Stimulated activated memory B cell treated with anti-CD40 and anti-IgM and Interleukin-4, amounts not matched to agents 10 μg/mL and 1 μg/mL and 100 μg/mL, for 72 hours (primary cell): ENCODE measurements at places on chromosomes 7 and 10.

DNA sequence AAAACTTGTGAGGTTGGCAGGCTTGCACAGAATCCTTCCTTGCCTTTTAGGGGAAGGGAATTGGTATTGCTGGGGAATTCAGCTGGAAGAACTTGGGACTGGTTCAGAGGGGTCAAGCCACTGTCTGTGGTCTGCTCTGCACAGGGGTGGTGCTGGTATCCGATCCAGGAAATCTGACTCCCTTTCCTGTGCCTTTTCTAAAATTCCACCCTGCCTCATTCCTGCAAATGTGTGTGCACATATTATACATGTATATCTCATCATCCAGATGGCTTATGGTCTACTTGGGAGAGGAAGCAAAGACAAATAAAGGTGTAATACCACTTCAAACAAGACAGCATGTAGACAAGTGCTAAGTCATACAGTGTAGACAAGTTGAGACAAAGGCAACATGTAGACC is 14.3 kb downstream of the UBTD1 start:
- no peak for ATAC-seq

- ATAC-seq, result no peak
These were observed 697 bp downstream of the ARPC1A start for GRCh38 chr7:99326408-99326782.

GRCh38 chr7:140623980-140624379 is 16.6 kb downstream of the DENND2A start:
- ATAC-seq, result no peak

DNA sequence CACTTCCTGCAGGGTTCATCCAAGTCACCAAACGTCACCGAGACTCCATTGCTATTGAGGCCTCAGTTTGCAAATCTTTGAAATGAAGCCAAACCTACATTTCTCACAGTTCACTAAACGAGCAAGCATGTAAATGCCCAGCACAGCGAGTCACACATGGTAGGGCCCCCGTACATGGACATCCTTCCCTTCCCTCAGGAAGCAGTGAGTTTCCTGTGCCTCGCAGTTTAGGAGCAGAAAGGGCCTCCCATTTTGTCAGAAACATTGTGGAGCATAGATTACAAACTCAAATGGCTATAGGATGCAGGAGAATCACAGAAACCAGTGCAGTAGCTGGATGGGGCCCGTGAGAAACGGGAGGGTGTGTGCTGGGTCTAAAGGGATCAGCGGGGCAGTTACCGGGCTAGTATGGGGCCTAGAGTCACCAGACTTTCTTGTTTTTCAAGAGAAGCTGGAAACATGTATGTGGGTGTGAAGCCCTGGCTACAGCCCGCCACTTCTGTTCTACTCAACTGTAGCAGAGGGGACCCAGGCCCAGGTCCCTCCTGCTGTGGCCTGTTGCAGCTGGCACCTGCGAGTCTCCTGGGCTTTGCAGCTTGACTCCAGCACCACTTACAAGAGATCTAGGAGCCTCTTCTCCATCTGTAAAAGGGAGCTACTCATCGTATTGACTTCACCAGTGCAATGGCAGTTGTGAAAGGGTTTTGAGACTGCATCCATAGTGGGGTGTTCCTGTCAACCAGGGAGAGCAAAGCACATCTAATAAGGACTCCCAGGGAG is 14.2 kb upstream of the SLC18A3 start:
- ATAC-seq, result no peak
